ENCODE measurements at places on chromosomes 5 and 9. TPM values are rescaled to one million over a fixed set of nuclear protein-coding genes. Genes with fewer than 3 reads are reported as not detected.
A peak's percentile ranks its signal among the peaks of the same experiment; 100 is the strongest.

GRCh38 chr9:6928863-6929262 lies 171.1 kb downstream of the KDM4C start:
- no peak overlapping the region for H3K4me3 ChIP-seq
- H3K36me3 ChIP-seq = no peaks in the 10 kb centered on the region
- H3K4me1 ChIP-seq = no peaks in the 10 kb centered on the region
- DNase-seq = no peak
- H3K27me3 ChIP-seq = no peaks in the 10 kb centered on the region

DNA sequence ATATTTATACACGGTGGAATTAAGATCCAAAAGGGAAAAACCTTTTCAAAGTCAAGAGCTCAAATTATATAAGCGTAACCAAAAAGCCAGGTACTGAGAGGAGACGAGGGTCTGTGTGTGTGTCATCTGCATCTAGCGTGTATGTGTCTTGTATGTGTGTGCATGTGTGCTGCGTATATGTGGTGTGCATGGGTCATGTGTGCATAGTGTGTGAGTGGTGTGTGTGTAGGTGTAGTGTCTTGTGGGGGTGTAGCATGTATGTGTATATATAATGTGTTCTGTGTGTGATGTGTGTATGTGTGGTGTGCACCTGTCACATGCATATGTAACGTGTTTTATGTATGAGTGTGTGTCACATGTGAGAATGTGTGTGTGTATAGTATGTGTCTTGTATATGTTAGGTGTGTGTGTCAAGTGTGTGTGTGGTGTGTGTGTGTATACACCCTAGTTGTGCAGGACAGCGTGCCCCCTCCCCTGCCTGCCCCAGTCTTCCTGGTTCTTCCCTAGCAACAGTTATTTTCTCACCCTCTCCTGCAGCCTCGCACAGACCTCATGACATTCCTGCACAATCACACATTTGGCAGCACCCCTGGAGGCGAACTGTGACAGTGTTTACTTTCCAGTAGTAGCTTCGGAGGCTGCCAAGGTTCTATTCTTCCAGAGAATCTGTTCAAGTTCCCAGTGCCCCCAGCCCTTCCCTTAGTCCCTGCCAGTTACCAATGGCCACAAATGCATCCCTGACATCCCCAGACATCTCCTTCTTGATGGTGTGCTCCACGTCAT lies 27.1 kb upstream of the TNIP1 start:
- no peaks in the 10 kb centered on the region for H3K4me1 ChIP-seq
- H3K27me3 ChIP-seq = no peaks in the 10 kb centered on the region
- peak; percentile 42 for DNase-seq
- no peak overlapping the region for H3K27ac ChIP-seq
- no peak overlapping the region for H3K4me3 ChIP-seq

The CYLC2 gene
- total RNA-seq = not detected

- H3K36me3 ChIP-seq = no peaks in the 10 kb centered on the region
- DNase-seq = peak; percentile 81
- no peak overlapping the region for H3K4me3 ChIP-seq
- H3K4me1 ChIP-seq = peaks cover 59% of the 10 kb centered on the region
- no peaks in the 10 kb centered on the region for H3K27me3 ChIP-seq
- peak overlapping the region; percentile 87 for H3K27ac ChIP-seq
Measured at GRCh38 chr5:58410441-58410840, 49.4 kb downstream of the PLK2 start.

The IL4 gene
- total RNA-seq = not detected

DNA sequence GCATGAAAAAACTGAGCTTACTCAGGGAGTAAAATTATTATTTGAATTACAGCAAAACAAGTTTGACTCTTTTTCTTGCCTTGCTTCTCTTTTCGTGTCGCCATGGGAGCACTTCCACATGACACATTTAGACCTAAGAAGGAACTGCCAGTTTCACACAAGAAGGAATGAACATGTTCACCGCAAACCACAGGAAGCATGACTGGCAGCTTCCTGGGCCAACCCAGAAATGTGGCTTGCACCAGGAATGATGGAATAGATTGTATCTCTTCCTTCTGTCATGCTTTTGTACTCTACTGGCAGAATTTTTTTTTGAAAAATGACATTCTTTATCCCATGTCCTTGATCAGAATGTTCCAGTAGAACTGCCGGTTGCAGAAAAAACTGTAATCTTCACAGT lies 32.9 kb upstream of the MAN2A1 start:
- no peak for DNase-seq
- no peak overlapping the region for H3K4me3 ChIP-seq
- H3K4me1 ChIP-seq = no peaks in the 10 kb centered on the region
- no peak overlapping the region for H3K27ac ChIP-seq
- no peaks in the 10 kb centered on the region for H3K27me3 ChIP-seq
- H3K36me3 ChIP-seq = no peaks in the 10 kb centered on the region

DNA sequence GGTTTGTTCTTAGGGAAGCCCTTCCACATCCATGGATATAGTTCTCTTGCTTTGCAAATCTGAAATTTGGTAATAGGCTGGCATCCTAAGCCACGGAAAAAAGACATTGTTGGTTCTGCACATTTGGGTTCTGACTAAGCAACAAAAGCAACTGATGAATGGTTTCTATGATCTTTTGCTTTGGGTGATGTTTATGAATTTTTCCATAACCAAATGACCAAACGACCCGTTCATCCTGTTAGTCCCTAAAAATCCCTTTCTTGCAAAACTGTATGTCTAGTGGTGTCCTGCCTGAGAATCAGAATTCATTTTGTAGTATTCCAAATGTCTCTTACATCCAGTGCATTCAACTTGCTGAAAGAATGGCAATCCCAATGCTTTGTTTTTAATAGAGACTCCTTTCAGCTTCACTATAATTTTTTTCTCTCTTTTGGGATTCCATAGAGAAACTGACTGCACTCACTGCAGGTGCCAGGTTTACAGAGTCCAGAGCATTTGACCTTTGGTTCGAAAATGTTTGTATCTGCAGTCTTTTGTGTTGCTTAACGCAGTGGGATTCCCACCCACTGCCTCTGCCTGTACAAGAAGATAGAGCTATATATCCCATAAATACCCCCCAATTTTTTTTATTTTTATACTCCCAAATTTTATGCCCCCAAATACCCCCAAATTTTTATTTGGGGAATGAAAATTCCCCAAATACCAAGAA lies 4.7 kb downstream of the SPTAN1 start:
- H3K4me3 ChIP-seq = no peak overlapping the region
- no peaks in the 10 kb centered on the region for H3K27me3 ChIP-seq
- 0 out of 2 replicates have a peak, but pooled peaks cover 6% of the 10 kb centered on the region for H3K36me3 ChIP-seq
- H3K27ac ChIP-seq = peak overlapping the region; percentile 60
- no peak for DNase-seq

The GKAP1 gene
- total RNA-seq = 4.8 TPM
